ENCODE measurements at places on chromosomes 2 and 18. TPM values are rescaled to one million over a fixed set of nuclear protein-coding genes. Genes with fewer than 3 reads are reported as not detected.

The TGFA gene
- 33.8 TPM for total RNA-seq

The MLPH gene
- total RNA-seq: 114 TPM

The HOXD3 gene
- 7.9 TPM for total RNA-seq

The NAPG gene
- total RNA-seq: 28.9 TPM

The STARD6 gene
- not detected for total RNA-seq

The DSG2 gene
- total RNA-seq: 133 TPM

The REEP1 gene
- total RNA-seq: 4.7 TPM

The MAP3K19 gene
- total RNA-seq: not detected
